ENCODE measurements at places on chromosomes 7 and 10. TPM values are rescaled to one million over a fixed set of nuclear protein-coding genes. Genes with fewer than 3 reads are reported as not detected.

Gene HSPA14
- total RNA-seq, result 31.4 TPM

Gene STRIP2
- total RNA-seq, result 7.1 TPM

Gene PARD3
- 0.63 TPM for total RNA-seq

- no peaks in the 10 kb centered on the region for H3K4me1 ChIP-seq
- no peaks in the 10 kb centered on the region for H3K36me3 ChIP-seq
- H3K27me3 ChIP-seq, result no peaks in the 10 kb centered on the region
Measured at GRCh38 chr7:139573871-139574270, 50.4 kb downstream of the CLEC2L start.

GRCh38 chr7:30694774-30695721 lies 12.8 kb upstream of the CRHR2 start:
- DNase-seq, result no peak
- no peaks in the 10 kb centered on the region for H3K27me3 ChIP-seq
- no peak overlapping the region for H3K27ac ChIP-seq

- H3K36me3 ChIP-seq, result peaks cover 18% of the 10 kb centered on the region
- no peaks in the 10 kb centered on the region for H3K4me1 ChIP-seq
- no peak overlapping the region for H3K4me3 ChIP-seq
- DNase-seq, result no peak
- no peak overlapping the region for H3K27ac ChIP-seq
Measured at GRCh38 chr7:110898516-110898915, 192.4 kb upstream of the LRRN3 start.

- no peak overlapping the region for H3K4me3 ChIP-seq
- no peak overlapping the region for H3K27ac ChIP-seq
- no peak for DNase-seq
- no peaks in the 10 kb centered on the region for H3K36me3 ChIP-seq
Measured at GRCh38 chr10:34075254-34075926, 739.7 kb downstream of the PARD3 start.

- no peak overlapping the region for H3K27ac ChIP-seq
- H3K27me3 ChIP-seq, result no peaks in the 10 kb centered on the region
- H3K4me3 ChIP-seq, result no peak overlapping the region
- no peaks in the 10 kb centered on the region for H3K4me1 ChIP-seq
Measured at GRCh38 chr10:62467527-62467926, 93.4 kb downstream of the ZNF365 start.
